ENCODE measurements at places on chromosomes 3 and 15.

DNA sequence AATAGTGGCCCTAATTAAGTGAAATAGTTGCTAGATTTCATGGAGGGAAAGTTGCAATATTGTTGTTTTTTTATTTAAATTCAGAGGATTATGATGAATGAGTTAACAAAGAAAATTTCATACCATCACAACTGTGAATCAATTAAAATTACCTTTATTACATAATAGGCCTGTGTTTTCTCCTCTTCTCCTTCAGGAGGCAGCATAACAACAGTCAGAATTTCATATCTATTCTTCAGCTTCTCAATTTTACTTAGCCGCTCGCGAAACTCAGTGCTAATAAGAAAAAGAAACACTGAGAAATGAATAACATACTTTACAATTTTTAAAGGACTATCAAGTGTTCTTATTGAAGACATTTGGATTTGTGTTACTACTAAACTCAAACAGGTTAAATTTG lies 29.4 kb downstream of the TTC14 start:
- DNase-seq: no peak

GRCh38 chr3:59731943-59732342 lies 682.1 kb upstream of the CFAP20DC start:
- DNase-seq: no peak

DNA sequence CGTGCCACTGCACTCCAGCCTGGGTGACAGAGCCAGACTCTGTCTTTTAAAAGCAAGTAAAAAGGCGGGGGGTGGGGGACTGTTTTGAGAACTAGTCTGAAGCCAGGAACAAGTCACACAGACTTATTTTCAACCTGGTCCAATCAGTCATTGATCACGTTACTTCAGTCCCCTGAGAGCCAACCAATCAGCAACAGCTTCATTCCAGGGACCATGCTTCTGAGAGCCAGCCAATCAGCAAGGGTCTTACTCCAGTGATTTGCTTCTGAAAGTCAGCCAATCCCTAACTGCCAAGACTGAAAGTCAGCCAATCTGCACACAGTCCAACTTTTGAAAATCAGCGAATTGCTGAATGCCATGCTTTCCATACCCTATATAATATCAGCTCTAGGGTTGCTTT lies 48.6 kb upstream of the C15orf39 start:
- no peak for DNase-seq

- no peak for DNase-seq
Measured at GRCh38 chr3:194824701-194825111, 139.0 kb downstream of the FAM43A start.

GRCh38 chr15:57885435-57885834 lies 178.9 kb downstream of the POLR2M start:
- no peak for DNase-seq

GRCh38 chr15:78956937-78957336 lies 12.1 kb upstream of the CTSH start:
- no peak for DNase-seq

DNA sequence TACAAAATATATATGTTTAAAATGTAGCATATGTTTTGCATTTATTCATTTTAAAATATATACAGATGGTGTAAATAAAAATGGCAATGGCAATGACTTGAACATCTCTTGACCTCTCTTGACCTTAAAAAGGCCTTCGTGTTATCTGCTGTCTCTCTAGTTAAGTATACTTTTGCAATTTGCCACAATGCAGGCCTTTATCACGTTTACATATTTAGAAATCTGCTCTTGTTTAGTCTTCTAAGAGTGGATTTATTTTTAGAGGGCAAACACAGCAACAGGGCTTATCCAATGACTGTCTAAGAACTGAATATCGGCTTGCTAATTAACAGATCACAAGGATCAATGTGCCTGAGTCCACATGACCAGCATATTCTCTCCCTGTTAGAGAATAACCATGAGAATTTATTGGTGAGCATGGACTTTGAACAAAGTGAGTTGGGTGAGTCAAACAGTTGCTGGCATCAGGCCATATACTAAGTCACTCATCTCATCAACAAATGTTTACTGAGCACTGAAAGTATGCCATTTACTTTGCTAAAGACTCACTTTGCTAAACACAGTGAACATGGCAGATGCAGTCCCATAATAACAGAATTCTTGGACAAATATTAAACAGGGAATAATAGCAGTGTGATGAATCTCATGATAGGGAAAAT lies 48.2 kb downstream of the MDFIC2 start:
- DNase-seq: no peak

DNA sequence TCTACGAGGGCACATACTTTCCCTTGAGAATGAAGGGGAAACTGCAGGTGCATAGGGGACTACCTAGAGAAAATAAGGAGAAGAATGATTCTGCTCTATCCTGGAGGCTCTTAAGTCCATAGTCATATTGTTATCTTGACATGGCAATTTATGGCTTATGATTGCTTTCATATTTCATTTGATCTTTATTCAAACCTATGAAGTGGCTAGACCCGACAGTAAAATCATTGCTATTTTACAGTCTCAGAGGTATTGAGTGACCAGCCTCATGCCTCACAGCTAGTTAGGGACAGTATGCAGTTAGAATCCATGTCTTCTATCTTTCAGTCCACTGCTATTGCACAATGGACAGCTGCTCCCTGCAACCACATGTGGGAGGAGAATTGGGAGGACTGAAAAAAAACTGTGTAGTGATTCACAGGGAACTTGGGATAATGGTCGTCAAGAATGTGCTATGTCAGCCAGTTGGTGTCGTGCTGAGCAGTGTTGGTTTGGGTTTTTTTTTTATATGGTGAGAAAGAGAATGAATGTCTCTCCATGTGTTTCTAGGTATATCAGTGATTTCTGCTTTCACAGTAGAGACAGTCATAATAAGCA lies 63.2 kb upstream of the SPPL2A start:
- DNase-seq: no peak

DNA sequence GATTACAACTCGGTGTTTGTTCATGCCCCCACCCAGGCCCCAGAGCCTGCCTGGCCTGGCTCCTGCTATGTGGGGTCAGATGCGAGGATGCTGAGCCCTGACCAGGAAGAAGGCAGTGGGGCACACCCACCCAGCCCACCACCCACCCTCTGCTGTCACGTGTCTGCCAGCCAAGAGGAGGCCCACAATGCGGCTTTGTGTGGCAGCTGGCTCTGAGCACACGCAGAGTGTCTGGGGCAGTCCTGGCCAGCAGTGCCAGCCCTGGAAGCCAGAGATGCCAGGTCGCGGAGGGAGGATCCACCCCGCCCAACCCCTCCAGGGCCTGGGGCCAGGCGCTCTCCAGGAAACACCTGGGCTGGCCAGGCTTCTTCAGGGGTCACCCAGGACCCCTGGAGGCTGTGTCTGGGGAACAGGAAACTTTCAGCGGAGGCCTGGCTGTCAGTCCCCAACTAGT lies 26.4 kb upstream of the KLF13 start:
- no peak for DNase-seq

DNA sequence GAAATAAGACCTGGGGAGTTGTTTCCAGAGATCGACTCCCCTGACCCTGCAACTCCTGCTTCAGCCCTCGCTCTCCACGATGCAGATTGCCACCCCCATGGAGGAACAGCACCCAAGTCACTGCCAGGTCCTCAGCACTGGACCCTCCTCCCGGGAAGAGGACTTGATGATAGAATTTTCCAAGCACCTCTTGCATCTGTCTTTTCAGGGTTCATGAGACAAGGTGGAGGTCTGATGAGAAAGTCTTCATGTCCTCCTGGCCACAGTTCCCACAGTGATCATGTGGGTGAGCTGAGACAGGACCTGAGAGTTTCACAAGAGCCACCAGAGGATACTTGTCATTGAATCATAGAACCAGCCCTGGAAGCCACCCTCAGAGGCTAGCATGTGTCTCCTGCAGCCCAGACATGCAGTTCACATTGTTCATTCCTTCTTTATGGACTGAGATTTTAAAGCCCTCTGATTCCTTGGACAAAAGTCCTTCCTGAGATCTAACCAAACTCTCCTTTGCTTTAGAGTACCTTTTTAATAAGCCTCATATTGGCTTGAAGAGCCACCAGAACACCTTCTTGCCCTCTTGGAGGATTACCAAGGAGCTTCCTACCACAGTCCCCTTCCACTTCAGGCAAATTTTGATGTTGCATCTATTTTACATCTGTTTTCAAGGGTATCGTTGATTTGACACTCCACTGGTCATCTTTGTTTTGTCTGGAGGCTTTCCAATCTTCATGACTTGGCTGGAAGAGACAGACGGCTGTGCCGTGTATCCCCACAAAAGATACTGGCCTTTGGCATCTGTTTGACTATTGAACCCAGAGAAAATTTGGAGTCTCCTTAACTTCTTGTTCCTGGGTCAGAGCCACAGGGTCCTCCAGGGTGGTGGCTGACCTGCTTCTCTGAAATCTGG lies 224.8 kb upstream of the BHLHE40 start:
- DNase-seq: no peak

- no peak for DNase-seq
Measured at GRCh38 chr3:101453961-101454360, 59.1 kb downstream of the SENP7 start.

Data from D721Med (cell line).